ENCODE measurements at places on chromosomes 1 and 21. TPM values are rescaled to one million over a fixed set of nuclear protein-coding genes. Genes with fewer than 3 reads are reported as not detected.
A peak's percentile ranks its signal among the peaks of the same experiment; 100 is the strongest.

DNA sequence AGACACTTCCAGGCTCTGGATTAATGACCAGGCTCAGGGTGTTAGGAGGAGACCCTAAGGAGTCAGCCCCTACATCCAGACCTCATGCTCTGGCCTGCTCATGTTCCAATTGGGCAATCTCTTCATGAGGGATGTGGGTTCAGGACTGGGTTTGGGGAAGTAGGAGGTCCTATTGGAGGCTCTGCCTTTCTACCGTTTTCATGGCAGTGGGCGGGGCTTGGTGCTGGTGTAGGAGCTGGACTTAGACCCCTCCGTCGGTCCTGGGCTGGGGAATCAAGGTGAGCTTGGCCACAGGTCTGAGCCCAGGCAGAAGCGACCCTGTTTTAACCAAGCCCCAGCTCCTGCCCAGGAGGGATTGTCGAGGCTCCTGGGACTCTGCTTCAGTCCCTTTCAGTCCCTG, 123.4 kb downstream of the PRDM16 start:
- no peaks in the 10 kb centered on the region for H3K4me1 ChIP-seq
- no peaks in the 10 kb centered on the region for H3K36me3 ChIP-seq
- no peak for DNase-seq
- H3K4me3 ChIP-seq: no peak overlapping the region
- H3K27ac ChIP-seq: no peak overlapping the region
- peaks cover 9% of the 10 kb centered on the region for H3K27me3 ChIP-seq

GRCh38 chr1:248857201-248857600, 1.7 kb downstream of the ZNF692 start:
- H3K4me1 ChIP-seq: peaks cover 28% of the 10 kb centered on the region
- H3K27me3 ChIP-seq: no peaks in the 10 kb centered on the region
- no peak for DNase-seq
- H3K36me3 ChIP-seq: peaks cover 20% of the 10 kb centered on the region

- H3K36me3 ChIP-seq: peaks cover 1% of the 10 kb centered on the region
- peak overlapping the region; percentile 92 for H3K27ac ChIP-seq
- H3K27me3 ChIP-seq: no peaks in the 10 kb centered on the region
- DNase-seq: peak; percentile 86
- peak overlapping the region; percentile 41 for H3K4me3 ChIP-seq
Measured at GRCh38 chr1:27527223-27527889, 37.4 kb upstream of the WASF2 start.

The TLCD4 gene
- total RNA-seq: 6.2 TPM

DNA sequence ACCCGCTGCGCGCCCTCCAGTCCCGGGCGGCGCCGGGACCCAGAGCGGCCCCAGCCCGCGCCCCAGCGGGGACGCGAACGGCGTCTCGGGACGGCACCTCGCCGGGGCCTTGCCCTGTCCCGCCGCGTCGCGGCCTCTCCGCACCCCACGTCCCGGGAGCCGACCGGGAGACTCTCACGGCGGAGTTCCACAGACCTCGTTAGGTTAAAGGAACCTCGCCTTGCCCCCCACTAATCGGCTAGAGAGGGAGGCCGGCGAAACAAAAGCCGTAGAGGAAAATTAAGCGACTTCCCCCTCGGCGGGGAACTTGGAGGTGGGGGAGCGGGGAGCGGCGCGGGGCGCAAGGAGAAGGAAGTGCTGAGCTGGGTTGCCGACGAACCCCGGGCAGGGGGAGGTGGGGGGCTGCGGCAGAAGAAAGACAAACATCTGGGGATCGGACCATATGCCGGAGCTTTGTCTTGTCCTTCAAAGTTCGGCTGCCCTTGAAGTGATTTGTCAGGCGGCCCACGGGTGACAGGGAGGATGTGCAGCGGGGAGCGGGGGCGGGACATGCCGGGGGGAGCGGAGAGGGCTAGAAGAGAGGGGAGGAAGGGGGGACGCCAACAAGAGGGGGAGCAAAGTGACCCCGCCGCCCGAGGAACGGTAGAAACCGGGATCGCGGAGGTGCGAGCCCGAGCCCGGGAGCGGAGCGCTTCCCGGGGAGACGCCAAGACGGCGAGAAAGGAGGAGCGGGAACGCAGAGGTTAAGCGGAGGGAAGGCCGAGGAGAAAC, 120.0 kb upstream of the RRP15 start:
- peaks cover 95% of the 10 kb centered on the region for H3K27me3 ChIP-seq
- H3K27ac ChIP-seq: peak overlapping the region; percentile 23
- no peak for DNase-seq

DNA sequence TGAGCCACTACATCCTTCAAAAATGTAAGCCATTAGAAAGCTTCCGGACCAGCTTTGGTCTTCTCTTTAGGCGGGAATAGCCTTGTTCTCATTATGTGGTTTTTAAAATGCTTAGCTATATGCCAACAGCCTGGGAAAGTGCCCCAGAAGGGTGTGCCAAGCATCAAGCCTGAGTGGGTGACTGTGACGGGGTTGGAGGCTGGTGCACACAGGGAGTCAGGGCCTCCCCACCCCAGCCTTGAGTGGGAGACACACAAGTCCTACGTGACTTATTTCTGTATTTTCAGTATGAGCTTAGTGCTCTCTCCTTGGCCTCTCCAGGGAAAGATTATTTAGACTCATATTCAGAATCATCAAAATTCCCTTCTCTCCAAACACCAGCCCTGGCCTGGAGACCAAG, 9.8 kb downstream of the UBASH3A start:
- no peak overlapping the region for H3K4me3 ChIP-seq
- DNase-seq: no peak
- peaks cover 7% of the 10 kb centered on the region for H3K4me1 ChIP-seq
- no peaks in the 10 kb centered on the region for H3K36me3 ChIP-seq
- no peak overlapping the region for H3K27ac ChIP-seq
- H3K27me3 ChIP-seq: peaks cover 26% of the 10 kb centered on the region

DNA sequence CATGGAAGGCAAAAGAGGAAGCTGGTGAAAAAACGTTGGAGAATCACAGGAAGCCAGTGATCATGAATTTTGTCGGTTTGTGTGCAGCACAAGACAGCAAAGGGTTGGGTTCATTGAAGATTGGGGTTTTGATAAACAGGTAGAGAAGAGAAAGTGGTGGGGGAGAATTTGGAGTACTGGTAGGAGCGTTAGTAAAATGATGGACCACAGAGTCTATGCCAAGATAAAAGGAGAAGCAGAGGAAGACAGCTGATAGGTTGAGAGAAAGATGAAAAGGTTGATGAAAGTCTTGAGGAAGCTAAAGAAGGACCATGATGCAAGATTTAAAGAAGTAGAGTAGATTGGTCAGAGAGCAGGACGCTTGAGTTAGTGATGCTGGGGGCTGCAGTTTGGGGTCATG, 156.8 kb upstream of the POU3F1 start:
- H3K36me3 ChIP-seq: no peaks in the 10 kb centered on the region
- no peak for DNase-seq
- H3K27me3 ChIP-seq: no peaks in the 10 kb centered on the region
- H3K4me3 ChIP-seq: no peak overlapping the region

DNA sequence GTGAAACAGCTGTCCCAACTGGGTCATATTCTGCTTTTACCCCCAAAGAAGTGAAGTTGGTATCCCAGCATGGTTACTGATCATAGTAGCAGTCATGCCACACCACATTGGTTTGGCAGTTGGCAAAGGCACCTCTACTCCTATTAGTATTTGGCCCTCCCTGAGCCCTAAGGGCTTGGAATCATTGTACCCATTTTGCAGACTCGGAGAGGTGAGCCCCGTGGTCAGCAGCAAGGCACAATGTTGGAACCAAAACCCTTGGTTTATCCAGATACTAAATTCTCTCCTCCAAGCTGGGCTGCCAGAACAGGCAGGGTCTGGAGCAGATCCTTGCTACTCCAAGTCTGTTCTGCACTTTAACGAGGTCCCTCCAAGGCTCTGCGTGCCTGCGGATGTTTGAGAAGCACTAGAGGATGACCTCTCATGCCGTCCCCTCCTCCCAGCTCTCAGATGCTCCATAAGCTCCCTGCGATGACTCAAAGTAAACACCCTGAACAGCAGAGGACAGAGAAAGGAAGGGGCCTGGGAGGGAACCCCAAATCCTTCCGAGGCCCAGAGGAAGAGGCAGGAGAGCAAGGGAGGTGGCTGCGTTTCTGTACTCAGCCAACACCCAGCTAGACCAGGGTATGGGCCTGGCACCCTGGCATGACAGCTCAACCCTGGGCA, 89.3 kb downstream of the PAX7 start:
- H3K27me3 ChIP-seq: peaks cover 100% of the 10 kb centered on the region
- H3K4me1 ChIP-seq: peaks cover 9% of the 10 kb centered on the region
- no peak for DNase-seq
- H3K4me3 ChIP-seq: no peak overlapping the region
- H3K36me3 ChIP-seq: no peaks in the 10 kb centered on the region
- no peak overlapping the region for H3K27ac ChIP-seq

- no peak for DNase-seq
- H3K27me3 ChIP-seq: peaks cover 34% of the 10 kb centered on the region
- no peak overlapping the region for H3K27ac ChIP-seq
Measured at GRCh38 chr1:202264726-202265125, 71.1 kb downstream of the LGR6 start.

DNA sequence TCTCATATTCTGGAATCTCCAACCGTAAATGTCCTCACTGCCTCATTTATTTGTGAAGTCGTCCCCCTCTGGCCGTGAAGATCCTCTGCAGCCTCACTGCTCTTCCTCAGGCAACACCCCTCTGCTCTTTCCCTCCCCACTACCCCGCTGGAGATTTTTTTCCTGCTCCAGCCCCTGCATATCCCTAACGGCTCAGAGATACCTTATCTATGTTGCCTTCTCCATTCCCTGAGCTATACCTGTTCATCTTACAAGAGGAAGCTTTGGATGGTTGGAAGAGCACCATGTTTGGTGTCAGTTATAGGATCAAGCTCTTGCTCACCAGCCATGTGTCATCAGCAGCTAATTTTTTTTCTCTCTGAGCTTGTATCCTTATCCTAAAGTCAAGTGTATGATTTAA, 26.4 kb downstream of the LRRC8B start:
- H3K36me3 ChIP-seq: no peaks in the 10 kb centered on the region
- DNase-seq: no peak
- H3K4me1 ChIP-seq: peaks cover 63% of the 10 kb centered on the region
- no peak overlapping the region for H3K4me3 ChIP-seq
- no peak overlapping the region for H3K27ac ChIP-seq

GRCh38 chr1:231933711-231934626, 307.4 kb downstream of the DISC1 start:
- no peak overlapping the region for H3K4me3 ChIP-seq
- no peak for DNase-seq
- H3K27ac ChIP-seq: no peak overlapping the region
- H3K4me1 ChIP-seq: peaks cover 49% of the 10 kb centered on the region

DNA sequence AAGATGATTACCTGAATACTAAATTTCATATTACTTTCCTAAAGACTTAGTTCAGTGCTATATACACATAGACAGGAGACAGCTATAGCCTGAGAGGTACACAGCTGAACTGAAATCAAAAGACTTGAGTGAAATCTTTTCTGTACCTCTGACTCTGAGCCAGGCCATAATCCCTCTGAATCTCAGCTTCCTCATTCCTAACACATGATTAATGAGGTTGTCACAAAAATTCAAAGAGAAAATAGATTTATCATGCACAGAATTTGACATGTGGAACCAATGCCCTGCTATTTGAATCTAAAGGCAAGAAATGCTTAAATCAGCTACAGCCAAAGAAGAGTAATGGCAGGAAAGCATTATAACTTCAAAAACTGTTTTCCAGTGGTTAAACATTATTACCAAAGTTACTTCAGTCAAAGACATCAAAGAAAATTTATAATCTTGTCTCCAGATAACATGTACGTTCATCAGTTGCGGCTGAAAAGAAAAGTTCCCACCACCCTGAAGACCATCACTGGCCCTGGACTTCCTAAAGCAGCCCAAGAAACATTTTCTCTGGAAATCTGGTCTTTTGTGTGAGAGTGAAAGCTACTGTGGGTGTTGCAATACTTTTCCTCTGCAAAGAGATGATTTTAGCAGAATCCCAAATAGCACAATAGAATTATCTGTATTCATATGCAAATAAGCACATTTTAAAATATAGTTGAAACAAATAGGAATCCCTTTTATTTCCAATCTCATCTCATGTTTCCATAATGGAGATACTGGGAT, 13.8 kb upstream of the ATP1A1 start:
- no peak for DNase-seq
- H3K36me3 ChIP-seq: no peaks in the 10 kb centered on the region
- H3K4me3 ChIP-seq: no peak overlapping the region
- H3K4me1 ChIP-seq: no peaks in the 10 kb centered on the region

The LENEP gene
- not detected for total RNA-seq

- no peaks in the 10 kb centered on the region for H3K36me3 ChIP-seq
Measured at GRCh38 chr1:39711966-39712340, 20.7 kb upstream of the HPCAL4 start.

- no peak overlapping the region for H3K27ac ChIP-seq
- peak overlapping the region; percentile 68 for H3K4me3 ChIP-seq
Measured at GRCh38 chr1:59816318-59816878, 1.6 kb downstream of the HOOK1 start.

The TRPM2 gene
- total RNA-seq: 3.1 TPM

The ALX3 gene
- not detected for total RNA-seq

The TFF1 gene
- not detected for total RNA-seq

GRCh38 chr1:71231751-71232150, 150.9 kb upstream of the ZRANB2 start:
- DNase-seq: no peak
- no peaks in the 10 kb centered on the region for H3K27me3 ChIP-seq
- H3K4me1 ChIP-seq: no peaks in the 10 kb centered on the region

The SRGAP2C gene
- 41.9 TPM for total RNA-seq

- no peak for DNase-seq
- no peaks in the 10 kb centered on the region for H3K4me1 ChIP-seq
- no peaks in the 10 kb centered on the region for H3K36me3 ChIP-seq
- no peak overlapping the region for H3K4me3 ChIP-seq
- no peak overlapping the region for H3K27ac ChIP-seq
- peaks cover 11% of the 10 kb centered on the region for H3K27me3 ChIP-seq
Measured at GRCh38 chr1:154802336-154802969, 67.6 kb downstream of the KCNN3 start.

The WNT2B gene
- 52.7 TPM for total RNA-seq

The MATN1 gene
- not detected for total RNA-seq

The DEPDC1 gene
- 7.6 TPM for total RNA-seq

GRCh38 chr1:87064309-87064708, 149.9 kb downstream of the HS2ST1 start:
- no peak for DNase-seq
- H3K36me3 ChIP-seq: no peaks in the 10 kb centered on the region
- H3K4me1 ChIP-seq: no peaks in the 10 kb centered on the region

DNA sequence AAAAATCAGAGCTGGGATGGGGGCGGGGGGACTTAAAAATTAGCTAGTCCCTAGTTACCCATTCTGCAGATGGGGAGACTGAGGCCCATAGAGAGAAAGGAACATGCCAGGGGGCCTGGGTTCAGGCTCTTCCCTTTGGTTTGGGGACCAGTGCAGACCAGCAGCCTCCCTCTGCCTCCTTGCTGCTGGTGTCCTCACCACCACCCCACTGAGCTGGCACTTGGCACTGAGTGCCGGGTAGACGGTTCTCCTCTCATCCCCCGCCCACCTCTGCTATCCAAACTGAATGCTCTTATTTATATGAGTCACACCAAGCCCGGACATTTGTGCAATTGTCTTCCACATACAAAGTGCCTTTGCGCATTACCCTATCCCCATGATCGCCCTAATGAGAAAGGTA, 39.2 kb downstream of the CAMK2N1 start:
- DNase-seq: peak; percentile 29
- no peaks in the 10 kb centered on the region for H3K4me1 ChIP-seq
- peaks cover 23% of the 10 kb centered on the region for H3K27me3 ChIP-seq
- no peak overlapping the region for H3K27ac ChIP-seq
- no peak overlapping the region for H3K4me3 ChIP-seq

GRCh38 chr1:6513320-6513801, 21.9 kb upstream of the PLEKHG5 start:
- H3K4me1 ChIP-seq: no peaks in the 10 kb centered on the region
- no peaks in the 10 kb centered on the region for H3K27me3 ChIP-seq
- H3K4me3 ChIP-seq: no peak overlapping the region
- no peak overlapping the region for H3K27ac ChIP-seq
- no peaks in the 10 kb centered on the region for H3K36me3 ChIP-seq
